NCI-H2081 treated with DMSO at 0.1 percent for 48 hours (cell line): ENCODE measurements at places on chromosomes 1 and 21.
A peak's percentile ranks its signal among the peaks of the same experiment; 100 is the strongest.

DNA sequence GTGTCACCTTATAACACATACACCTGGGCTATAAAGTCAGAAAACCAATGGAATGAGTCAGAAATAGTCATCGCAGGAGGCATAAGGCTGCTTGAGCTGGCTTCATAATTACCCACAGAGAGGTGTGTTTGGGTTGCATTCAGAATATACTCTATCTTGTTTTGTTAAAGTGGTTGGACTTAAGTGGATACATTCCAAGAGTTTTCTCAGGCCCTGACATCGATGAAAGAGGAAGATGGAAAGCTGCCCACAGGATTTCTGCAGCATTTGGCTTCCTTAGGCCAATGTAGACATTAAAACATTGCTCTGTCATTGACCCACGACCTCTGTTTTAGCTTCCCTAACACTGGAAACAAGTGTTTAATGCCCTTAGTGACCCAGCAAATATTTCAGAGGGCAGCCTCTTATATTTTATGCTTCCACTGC is 18.6 kb upstream of the BCL10 start:
- DNase-seq = no peak

- DNase-seq = no peak
These were observed 91.3 kb upstream of the HNRNPU start for GRCh38 chr1:244955661-244956060.

- no peak for DNase-seq
These were observed 59.9 kb downstream of the WNT9A start for GRCh38 chr1:227887697-227888403.

DNA sequence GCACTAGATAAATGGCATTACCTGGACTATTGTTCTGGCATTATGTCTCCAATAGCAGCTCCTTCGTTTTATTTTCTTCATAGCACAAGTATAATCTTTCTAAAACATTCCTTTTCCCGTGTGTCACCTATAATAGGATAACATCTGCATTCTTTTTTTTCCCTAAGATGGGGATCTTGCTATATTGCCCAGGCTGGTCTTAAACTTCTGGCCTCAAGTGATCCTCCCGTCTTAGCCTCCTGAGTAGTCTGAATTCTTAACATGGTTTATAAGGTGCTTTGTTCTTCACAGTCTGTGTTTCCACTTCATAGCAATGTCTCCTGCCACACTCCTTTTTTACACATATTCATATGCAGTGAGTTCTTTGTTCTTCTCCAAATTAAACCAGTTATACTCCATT is 8.6 kb upstream of the MOV10 start:
- DNase-seq = no peak

- no peak for DNase-seq
These were observed 64.9 kb downstream of the CD2 start for GRCh38 chr1:116819081-116819480.

DNA sequence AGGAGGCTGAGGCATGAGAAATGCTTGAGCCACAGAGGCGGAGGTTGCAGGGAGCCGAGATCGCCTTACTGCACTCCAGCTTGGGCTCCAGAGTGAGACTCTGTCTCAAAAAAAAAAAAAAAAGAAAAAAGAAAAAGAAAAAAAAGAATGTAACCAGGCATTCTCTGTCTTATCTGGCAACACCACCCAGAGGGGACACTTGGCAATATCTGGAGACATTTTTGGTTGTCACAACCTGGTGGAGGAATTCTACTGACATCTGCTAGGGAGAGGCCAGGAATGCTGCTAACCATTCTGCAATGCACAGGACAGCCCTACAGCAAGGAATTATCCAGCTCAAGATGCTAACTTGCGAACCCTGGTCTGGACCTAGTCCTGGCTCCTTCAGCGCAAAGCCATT is 2.3 kb upstream of the CNR2 start:
- no peak for DNase-seq

- no peak for DNase-seq
These were observed 6.7 kb downstream of the AZIN2 start for GRCh38 chr1:33087677-33088076.

GRCh38 chr1:74689621-74690363 is 16.2 kb upstream of the ERICH3 start:
- peak; percentile 27 for DNase-seq

DNA sequence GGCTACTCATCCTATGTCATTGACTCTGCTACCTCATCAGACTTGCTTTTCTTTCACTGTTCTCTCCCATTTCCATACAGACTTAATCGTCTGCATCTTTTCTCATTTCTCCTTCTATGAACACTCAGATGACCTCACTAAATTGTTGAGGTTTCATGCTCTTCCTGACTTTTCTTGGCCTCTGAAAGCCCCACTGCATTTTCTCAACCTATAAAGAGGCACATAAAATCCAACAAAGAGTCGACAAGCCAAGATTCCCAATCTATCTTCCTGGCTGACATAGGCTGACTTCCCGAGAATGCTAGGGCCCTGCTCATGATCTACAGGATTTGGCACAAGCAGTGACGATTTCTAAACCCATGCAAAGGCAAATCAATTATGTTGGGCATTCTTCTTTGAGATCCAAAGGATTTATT is 280.8 kb upstream of the DPYD start:
- DNase-seq = no peak

GRCh38 chr1:246705368-246705767 is 18.8 kb upstream of the SCCPDH start:
- DNase-seq = no peak

DNA sequence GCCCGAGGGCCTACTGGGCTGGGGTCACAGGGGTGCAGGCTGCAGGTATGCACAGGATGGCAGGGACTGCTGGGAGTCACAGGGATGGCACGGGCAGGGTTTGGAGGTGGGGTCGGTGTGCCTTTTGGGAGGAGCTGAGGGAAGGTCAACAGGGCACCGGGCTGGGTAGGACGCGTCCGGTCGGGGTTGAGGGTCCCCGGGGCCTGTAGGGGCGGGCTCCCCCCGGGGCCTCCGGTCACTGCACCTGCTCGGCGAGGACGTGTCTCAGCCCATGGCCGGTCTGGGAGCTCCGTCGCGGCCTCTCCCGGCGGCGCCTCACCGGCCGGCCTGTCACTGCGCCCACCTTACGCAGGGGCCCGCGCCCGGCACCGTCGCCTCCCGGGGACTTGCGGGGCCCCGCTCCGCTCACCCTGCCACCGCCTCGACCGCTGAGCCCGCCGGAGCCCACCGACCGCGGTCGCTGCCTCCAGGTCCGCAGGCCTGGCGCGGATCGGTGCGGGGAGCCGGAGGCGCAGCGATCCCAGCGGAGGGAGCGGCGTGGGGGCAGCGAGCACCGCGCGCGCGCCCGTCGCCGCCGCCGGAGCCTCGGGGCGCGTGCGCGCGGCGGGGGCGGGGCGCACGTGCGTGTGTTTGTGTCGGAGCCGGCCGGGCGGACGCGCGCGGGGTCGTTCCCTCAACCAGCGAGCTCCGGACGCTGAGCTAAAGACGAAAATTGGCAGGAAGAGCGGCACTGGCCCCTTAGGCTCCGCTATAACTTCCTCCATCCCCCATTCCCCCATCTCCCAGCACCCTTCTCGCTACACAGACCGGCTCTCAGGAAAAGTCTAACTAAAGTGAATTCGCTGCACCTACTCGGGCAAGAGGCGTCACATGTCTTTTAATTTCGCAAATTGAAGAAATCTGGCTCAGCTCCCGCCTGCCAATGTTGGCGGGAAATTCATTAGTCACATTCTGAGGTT is at the start of gene AMIGO1:
Gene AMIGO1, minus strand, starts transcription at position 552 of the 959 bp plus-strand sequence. CDS start 815 bp downstream, outside the sequence.
- DNase-seq = no peak

DNA sequence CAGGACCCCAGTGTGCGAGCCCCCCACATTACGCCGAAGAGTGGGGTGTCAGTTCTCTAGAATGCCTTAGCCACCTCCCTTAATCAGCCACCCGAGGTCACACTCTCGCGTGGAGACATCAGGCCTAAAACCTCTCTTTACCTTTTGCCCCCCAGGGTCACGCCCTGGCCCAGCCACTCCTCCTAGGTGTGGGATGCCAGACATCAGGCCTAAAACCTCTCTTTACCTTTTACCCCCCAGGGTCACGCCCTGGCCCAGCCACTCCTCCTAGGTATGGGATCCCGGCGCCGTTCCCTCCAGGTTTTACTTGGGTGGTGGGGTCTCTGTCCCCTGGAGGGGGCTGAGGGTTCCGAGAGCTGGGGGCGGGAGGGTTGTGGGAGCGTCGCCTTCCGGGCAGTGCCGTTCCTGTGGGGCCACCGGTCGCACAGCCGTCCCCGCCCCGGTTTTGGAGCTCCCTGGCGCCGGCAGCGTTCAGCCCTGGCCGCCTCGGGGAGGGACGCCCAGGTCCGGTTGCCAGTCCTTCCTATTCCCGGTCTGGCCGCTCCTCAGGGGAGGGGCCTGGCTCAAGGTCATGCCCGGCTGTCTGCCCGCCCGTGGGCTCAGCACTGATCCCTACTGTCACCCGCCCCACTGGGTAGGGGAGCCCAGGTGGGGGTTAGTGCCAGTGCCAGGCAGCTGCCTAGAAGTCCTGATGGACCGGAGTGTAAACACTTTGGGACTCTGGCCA is 882 bp downstream of the VPS13D start:
- no peak for DNase-seq

GRCh38 chr1:156805766-156806511 is 10.7 kb downstream of the SH2D2A start:
- DNase-seq = no peak

DNA sequence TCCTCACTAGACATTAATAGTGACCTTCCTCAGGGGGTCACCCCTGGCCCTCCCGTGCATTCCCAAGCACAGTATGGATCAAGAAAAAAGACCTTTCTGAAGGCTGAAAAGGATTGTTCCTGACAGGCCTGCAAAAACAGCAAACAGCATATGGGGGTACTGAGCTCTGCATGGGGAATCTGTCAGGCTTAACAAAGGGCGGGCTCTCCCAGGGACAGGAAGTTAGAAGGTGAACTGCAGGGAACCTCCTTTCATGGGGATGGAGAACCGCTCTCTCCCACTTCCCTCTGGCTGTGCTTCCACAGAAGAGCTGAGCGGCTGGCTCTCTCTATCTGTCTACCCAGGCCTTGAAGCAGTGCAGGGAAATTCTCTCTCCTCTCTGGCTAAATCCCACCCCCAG is 91.7 kb downstream of the DTL start:
- no peak for DNase-seq

- no peak for DNase-seq
These were observed 2.8 kb upstream of the KRTAP10-5 start for GRCh38 chr21:44583089-44583799.

- no peak for DNase-seq
These were observed 112.4 kb upstream of the ZBTB40 start for GRCh38 chr1:22339237-22339636.

GRCh38 chr1:206931709-206932108 is 10.0 kb upstream of the FCMR start:
- no peak for DNase-seq

GRCh38 chr1:200330741-200331428 is 79.0 kb downstream of the ZNF281 start:
- no peak for DNase-seq

GRCh38 chr1:1758692-1759455 is 19.4 kb downstream of the NADK start:
- DNase-seq = no peak

DNA sequence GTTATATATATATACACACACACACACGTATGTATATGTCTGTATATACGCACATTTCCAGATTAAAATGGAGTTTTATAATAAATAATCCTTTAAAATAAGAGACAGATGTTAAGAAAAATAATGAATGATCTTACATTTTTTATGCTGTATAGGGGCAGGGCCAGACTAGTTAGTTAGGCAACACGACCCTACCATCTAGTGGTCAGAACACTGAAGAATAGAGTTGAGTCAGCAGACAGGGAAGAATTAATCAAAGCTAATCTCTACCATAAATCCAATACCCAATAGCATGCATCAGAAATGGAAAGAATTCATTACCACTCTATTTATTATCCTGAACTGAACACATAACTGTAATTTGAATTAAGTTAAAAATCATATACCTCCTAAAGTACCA is 156.7 kb downstream of the BRINP3 start:
- no peak for DNase-seq

DNA sequence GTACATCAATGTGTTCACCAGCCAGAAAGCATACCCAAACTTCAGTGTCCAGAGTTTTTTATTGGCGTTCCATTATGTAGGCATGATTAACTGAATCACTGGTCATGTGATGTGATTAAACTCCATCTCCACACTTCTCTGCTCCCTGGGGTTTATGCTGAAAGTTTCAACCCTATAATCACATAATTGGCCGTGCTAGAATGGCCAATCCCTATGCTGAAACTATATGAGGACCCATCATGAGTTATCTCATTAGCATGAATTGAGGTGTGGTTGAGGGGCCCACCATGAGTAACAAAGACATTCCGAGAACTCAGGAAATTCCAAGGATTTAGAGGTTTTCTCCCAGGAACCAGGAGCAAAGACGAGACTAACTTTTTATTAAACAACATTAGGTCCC is 31.8 kb upstream of the FBXO28 start:
- no peak for DNase-seq

DNA sequence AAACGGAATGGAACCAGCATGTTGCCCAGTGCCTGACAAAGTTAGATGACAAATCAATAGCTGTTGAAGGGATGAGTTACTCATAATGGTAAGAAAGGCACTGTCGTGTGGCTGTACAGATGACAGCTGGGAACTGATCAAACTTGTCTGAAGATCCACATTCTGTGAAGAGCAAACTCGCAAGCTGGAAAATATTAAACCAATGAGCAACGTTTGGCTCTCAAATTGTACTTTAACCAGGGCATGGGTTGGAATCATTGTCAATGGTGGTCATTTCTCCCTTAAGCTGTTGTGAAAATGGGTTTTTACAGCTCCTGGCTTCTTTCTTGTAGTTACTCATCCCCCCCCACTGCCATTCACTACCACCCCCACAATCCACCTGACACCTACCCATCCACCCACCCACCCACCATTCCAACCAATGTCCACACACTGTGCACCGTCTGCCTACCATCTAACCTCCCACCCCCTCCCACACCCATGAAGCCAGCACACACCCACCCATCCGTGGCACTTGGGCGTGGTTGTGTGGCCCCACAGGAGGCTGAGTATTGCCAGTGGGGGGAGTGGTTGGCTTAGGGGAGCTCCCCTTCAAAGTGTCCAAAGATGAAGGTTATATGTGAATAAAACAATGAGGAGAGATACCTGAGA is 46.7 kb downstream of the CLDN14 start:
- no peak for DNase-seq

GRCh38 chr1:7278045-7278444 is 492.8 kb downstream of the CAMTA1 start:
- peak; percentile 99 for DNase-seq

DNA sequence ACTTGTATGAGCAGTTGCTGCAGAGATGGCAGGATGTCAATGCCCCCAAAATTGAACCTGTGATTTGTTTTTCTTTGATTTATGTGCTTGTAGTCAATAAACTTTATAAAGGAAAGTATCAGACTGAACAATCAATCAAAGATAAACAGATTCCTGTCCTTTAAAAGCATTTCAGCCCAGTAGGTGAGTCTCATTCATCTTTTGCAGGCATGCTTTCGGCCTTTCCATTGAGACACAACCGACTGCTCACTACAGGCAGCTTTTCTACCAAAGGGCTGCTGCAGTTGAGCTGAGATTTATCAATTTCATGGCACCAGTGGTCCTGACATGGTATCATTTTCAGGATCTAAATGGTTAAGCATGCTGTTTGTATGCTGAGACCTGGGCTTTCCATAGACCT is 513.6 kb upstream of the PTBP2 start:
- no peak for DNase-seq

- no peak for DNase-seq
These were observed 28.7 kb upstream of the DYRK1A start for GRCh38 chr21:37337831-37338230.
